ENCODE measurements at places on chromosomes 3 and 15.

DNA sequence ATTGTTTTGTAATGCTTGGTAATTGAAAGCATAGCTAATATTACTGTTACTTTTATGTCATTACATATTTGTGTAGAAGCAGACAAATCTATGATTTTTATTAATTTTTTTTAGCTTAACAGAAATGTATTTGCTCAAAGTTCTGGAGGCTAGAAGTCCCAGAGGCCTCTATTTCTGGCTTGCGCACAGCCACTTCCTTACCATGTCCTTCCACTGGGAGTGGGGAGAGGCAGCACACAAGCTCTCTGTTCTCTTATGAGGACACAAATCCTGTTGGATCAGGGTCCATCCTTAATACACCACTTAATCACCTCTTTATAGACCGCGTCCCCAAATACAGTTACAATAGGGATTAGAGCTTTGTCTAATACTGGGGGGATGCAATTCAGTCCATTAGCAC, 1061.4 kb downstream of the OTOL1 start:
- no peak for DNase-seq

DNA sequence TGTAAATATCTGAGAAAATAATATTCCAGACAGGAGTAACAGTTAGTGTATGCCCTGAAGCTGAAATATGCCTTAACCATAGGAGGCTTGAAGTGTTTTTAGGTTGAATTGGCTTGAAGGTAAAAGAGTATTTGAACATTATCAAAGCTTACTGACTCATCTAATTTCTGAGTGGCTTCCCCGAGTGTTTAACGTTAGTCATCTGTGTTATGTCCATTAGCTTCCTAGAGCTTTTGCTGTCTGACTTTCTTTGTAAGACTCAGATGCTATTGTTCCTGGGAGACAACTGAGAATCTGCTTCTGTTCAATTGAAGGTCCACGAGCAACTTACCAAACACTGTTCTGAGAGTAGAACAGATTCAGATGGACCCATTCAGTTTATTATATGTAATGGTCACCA, 656.8 kb upstream of the NECTIN3 start:
- no peak for DNase-seq

DNA sequence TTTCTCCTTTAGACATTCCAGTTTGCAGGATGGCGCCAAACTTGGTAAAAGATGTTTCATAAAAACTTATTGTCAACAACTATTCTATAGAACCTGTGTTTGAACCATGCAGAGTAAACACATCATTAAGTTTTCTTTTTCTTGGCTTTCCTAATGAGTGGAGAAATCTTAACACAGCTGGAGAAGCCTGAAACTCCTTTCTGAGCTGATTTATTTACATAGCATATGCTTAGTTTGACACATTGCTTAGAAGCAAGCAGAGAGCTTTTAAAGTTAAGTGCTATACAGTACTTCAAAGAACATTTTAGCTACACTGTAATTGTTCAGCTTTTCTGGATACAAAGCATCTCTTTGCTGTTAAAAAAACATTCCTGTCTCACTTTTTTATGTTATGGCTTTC, 61.0 kb upstream of the PAQR5 start:
- DNase-seq, result no peak

DNA sequence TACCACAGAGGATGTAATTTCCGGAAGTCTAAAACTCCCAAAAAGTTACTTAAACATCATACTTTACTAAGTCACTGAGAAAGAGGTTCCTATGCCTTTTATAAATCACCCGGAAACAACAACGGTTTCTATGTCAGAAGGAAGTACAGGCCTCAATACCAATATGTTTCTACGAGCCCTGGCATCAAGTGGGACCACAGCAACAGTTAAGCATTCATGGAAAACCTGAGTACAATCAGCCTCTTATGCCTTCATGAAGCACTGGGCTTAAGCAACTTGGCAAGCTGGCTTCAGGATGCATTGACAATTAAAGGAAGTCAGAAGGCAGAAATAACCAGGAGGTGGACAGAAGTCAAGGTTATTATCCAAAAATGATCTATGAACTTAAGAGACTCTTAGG, 19.1 kb upstream of the B3GNT5 start:
- no peak for DNase-seq

GRCh38 chr3:139757448-139758030, 79.8 kb upstream of the NMNAT3 start:
- no peak for DNase-seq

- DNase-seq, result no peak
These were observed 71.1 kb downstream of the PLXNA1 start for GRCh38 chr3:127053979-127054378.

- DNase-seq, result no peak
These were observed 93.4 kb downstream of the PEX5L start for GRCh38 chr3:179943117-179943880.

GRCh38 chr15:99554880-99555488, 10.8 kb upstream of the MEF2A start:
- DNase-seq, result no peak

DNA sequence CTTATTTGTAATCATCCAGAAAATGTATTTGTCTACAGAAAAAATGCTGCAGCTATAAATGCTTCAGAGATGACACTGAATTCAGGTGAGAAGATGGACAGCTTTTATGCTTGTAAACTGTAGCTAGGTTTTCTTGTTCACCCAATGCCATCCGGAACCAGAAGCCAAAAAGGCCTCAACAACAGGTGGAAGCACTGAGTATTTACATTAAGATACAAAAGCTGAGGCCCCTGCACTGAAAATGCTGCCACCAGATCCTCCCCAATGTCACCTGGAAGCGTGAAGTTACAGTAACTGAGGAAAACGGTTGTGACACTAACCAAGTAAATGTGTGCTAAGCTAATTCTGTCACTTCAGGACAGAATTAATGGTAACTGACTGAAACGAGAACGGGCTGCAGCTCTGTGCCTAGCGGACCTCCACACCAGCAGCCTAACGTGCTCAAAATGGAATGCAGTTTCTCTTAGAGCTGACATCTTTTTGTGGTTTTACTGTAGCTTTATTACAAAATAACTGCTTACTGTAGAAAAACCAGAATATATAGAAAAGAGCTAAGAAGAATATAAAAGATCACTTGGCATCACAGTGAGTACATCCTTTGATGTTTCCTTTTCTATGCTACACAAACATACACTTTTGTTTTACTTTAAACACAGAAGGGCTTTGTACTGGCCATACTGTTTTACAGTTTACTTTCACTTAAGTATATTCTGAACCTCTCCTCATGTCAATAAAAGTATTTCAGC, 7.6 kb downstream of the CHSY1 start:
- DNase-seq, result no peak

DNA sequence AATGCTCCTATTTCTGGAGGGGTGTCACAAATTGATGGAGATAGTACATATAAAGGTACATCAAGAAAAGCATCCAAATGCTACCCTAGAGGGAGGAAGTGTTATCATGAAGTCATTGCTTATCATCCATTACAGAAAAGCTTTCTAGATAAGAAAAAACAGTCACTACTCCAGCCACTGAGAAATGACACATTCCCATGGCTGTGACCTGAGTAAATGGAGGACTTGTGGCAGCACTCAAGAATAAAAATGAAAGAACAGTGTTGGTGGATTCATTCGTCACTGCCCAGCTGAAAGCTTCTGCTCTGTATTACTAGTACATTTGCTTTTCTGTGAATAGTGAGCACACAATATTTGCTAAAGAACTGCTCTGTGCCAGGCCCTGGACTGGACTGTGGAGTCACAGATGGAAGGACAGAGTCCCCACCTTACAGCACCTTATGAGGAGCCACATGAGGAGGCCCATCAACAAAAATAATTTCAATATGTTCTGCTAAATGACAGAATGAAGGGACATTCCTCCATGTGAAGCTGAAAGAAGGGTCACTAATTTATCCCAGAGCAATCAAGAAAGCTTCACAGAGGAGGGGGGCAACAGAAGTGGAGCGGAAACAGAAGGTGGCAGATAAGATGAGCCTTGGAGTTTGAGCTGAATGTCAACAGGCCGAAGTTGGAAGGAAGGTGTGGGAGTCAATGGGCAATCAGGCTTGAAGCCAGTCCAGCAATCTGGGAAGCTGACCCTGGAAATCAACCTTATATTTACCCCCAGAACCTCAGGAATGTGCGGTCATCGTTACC, 343.5 kb upstream of the TRIM42 start:
- DNase-seq, result no peak

DNA sequence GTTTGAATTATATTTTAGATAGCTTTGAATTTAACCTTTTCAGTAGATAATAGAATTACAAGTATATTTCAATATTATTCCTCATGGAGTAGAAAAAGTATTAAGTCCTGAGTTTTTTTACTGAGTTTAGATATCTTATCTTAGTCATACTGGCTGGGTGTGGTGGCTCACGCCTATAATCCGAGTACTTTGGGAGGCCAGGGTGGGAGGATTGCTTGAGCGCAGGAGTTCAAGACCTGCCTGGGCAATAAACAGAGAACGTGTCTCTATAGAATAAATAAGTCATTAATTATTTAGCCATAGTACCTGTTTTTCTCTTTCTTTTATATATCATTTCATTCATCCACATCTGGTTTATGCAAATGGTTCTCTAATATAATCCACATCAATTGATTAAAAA, 9.9 kb downstream of the RAP2B start:
- DNase-seq, result no peak

All from stimulated activated CD4-positive, alpha-beta T cell treated with anti-CD3 and anti-CD28 coated beads, TNF-alpha, amount 100 ng/mL, for 48 hours (primary cell).